ENCODE measurements at places on chromosomes 4 and X. TPM values are rescaled to one million over a fixed set of nuclear protein-coding genes. Genes with fewer than 3 reads are reported as not detected.

The TAF7L gene
- total RNA-seq, result 0.18 TPM

The LIAS gene
- 20.3 TPM for total RNA-seq

The CTAG1A gene
- total RNA-seq, result not detected

The SATL1 gene
- total RNA-seq, result 0.35 TPM

The CCKAR gene
- total RNA-seq, result 0.12 TPM
